ENCODE measurements at places on chromosomes 4 and X.

DNA sequence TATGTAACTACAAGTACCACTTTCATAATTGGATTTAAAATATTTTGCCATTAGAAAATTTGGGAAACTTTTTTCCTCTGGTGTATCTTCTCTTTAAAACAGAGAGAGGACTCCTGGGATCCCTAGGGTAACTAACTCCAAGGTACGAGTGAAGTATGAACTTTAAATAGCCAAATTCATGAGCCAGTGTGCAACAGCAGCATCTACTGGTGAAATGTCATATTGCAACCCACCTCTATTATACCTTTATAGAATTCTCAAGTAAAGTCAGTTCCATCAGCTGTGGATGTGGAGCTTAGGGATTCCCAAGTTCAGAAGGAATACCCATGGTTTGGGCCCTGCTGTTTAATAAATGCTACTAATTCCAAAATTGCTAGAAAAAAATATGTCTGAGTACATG, 282.7 kb upstream of the TAPT1 start:
- DNase-seq, result no peak

GRCh38 chrX:48487362-48487798, 11.4 kb downstream of the FTSJ1 start:
- DNase-seq, result peak; percentile 77

DNA sequence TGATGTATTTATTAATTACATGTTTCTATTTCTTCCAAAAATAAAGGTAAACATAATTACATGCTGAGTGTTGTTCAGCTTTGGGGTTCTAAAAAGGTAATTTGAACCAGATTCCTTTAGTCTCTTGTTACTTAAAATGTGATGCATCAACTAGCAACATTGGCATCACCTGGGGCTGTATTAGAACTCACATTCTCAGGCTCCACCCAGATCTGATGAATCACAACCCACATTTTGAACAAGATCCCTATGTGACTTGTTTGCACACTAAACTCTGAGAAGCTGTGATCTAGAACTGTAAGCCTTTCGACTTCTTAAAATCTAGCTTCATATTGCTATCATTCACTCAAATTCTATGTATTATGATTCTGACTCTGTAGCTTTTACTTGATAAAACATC, 23.0 kb upstream of the HS3ST1 start:
- no peak for DNase-seq

DNA sequence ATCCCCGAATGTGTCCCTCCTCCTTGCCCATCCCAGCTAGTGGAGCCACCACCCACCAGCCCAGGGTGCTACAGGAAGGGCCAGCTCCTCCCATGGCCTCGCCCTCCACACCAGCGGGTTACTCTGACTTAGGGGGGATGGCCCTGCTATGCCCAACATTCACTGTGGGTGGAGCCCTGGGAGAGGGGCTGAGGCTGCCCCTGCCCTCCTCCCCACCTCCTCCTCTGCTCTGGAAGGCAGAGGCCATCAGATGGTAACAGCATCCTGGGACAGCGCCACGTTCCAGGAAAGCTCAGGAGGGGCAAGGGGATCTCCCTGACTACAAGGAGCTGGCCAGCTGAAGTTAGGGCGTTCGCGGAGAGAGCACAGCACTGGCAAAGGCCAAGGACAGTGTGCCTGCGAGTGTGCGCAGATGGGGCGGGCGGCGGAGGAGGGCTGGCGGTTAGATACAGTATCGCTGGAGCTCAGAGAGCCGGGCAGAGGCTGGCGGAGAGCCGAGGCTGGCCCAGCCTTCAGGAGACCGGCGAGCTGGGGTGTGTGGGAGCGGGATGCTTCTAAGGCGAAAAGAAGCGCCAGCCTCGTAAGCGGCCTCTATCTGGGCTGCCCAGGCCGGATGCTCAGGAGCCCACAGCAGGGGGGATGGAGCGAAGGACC, 1.5 kb downstream of the JAKMIP1 start:
- DNase-seq, result no peak

DNA sequence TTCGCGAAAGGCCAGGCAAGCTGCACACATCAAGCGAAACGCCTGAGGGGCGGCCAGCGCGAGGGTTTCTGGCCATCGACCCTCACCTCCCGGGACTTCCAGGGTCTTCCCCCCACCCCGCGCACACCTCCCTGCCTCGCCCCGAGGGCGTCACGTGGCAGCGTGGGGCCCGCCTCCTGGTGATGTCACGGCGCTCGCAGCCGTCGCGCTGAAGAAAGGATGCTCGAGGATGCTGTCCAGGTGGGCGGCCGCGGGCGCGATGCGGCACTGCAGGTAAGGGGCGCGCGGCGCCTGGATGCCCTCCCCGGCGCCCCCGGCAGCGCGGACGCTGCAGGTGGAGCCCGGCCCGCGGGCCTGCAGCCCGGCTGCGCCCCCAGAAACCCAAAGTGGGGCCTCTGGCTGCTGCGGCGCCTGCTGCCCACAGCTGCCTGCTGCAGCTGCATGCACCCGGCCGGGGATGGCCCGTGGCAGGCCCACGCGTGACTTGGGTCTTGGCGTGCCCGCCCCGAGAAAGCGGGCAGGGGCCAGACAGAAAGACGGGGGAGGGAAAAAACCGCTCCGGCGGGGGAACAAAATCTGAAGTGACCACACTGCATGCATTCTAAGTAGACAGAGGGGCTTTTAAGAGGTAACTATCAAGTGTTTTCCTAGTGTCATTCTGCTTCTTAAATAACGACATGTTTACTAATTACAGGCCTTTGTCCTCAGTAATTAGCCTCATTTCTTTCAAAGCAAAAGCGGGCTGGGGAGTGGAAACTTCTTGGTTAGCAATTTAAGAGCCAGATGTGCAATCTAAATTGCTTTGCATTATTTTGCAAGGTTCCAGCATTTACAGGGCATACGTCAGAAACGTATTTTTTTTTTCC, 1.7 kb downstream of the CLCN4 start:
- peak; percentile 37 for DNase-seq

- no peak for DNase-seq
Measured at GRCh38 chr4:148495463-148495862, 53.2 kb upstream of the NR3C2 start.
